Bronchial epithelial cell (primary cell): ENCODE measurements at places on chromosomes 12 and 14. TPM values are rescaled to one million over a fixed set of nuclear protein-coding genes. Genes with fewer than 3 reads are reported as not detected.

The CARMIL3 gene
- total RNA-seq, result 0.13 TPM in 1 of 2 replicates, not detected in the other

The GNB3 gene
- 0.38 and 0.53 TPM in 2 replicates for total RNA-seq

The SYCP3 gene
- total RNA-seq, result under 0.01 and 0.13 TPM in 2 replicates

The SLCO1B1 gene
- not detected in 2 replicates for total RNA-seq

The SSTR1 gene
- total RNA-seq, result under 0.01 TPM in 1 of 2 replicates, not detected in the other

The MIPOL1 gene
- total RNA-seq, result 11.1 and 16.6 TPM in 2 replicates

The FERMT2 gene
- 13.8 and 24.0 TPM in 2 replicates for total RNA-seq

The P2RX2 gene
- not detected in 2 replicates for total RNA-seq

The TRIAP1 gene
- 40.5 and 45.2 TPM in 2 replicates for total RNA-seq

The FOXA1 gene
- total RNA-seq, result 4.9 and 5.3 TPM in 2 replicates

The IL31 gene
- total RNA-seq, result not detected in 2 replicates

The ITGB7 gene
- 8.4 and 15.7 TPM in 2 replicates for total RNA-seq

- peak; percentile 84 for DNase-seq
Measured at GRCh38 chr12:50039151-50039835, 14.0 kb upstream of the RACGAP1 start.

DNA sequence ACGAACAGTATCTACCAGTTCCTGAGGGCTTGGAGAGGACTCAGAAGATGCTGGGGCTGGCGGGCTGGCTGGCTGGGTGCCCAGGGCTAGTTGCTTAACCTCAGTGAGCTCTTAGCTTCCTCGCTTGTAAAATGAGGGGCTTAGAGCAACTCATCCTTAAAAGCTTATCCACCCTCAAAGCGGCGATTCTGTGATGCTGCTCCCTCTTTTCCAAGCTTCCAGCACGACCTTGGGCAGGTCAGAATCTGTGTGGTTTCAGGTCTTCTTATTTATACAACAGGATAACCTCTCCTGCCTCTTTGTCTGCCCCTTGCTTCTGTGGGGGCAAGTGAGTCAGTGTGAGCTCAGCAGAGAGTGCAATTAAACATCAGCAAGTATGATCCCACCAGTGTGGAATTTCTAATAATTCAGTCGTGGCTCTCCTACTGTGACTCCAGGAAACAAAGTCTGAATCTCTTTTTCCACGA, 281.8 kb downstream of the KSR2 start:
- DNase-seq, result peak; percentile 3

DNA sequence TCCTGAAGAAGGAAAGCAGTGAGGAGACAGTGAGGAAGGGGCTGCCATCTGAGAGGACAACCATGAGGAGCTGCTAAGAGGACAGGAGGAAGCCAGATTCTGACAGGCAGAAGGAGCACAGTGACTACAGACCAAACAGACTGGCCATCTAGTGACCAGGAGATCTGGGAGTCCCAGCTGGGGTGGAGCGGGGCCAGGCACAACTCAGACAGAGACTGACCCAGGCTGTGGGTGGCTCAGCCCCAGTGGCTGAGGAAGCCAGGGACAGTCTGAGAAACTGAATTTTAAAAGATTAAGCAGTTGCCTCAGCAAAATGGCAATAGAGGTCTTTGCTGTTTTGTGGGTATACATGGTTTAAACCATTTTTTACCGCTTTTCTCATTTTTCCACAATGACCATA, 28.9 kb downstream of the LRRC74A start:
- no peak for DNase-seq

DNA sequence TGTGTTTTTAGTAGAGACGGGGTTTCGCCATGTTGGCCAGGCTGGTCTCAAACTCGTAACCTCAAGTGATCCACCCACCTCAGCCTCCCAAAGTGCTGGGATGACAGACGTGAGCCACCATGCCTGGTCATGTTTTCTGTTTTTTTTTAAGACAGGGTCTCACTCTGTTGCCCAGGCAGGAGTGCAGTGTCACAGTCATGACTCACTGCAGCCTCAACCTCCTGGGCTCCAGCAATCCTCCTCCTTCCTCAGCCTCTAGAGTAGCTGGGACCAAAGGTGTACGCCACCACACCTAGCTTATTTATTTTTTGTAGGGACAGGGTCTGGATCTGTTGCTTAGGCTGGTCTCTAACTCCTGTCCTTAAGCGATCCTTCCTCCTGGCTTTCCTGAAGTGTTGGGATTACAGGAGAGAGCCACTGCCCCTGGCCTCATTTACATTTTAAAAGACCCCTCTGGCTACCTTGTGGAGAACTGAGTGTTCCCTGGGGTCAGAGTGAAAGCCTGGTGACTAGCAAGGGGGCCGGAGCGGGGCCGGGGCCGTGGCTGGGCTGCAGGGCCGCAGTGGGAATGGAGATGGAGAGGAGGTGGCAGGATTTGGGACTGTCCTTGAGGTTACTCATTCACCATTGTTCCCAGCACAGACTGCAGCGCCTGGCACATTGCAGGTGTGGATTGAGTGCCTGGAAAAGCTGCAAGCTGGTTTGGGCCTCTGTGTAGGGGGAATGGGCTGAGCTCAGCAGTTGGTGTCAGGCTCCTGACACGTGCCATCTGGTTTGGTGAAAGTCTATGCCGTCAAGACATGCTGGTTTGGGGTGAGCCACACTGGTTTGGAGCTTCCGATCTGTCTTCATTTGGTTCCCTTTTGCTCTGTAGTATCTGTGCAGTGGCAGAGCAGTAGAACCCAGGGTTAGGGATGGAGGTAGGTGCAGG, 18.1 kb downstream of the KMT5A start:
- no peak for DNase-seq

- no peak for DNase-seq
Measured at GRCh38 chr14:103101257-103101962, 6.9 kb downstream of the EXOC3L4 start.

DNA sequence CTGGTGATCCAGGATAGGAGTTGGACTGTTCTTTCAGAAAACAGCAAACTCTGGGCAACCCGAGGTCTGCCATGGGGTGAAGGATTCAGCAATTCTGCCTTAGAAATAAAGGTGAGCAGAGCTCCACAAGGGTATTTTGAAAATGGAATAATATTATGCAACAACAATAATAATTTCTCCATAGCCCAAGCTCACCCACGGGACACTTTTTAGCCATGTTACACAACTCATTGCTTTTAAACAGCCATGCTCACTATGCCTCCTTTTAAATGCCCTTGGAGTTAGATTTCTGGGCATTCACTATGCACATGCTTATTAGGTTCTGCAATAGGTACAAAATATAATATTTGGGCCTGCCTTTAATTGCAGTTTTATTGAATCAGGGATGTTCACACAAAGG, 37.2 kb downstream of the SLC35F4 start:
- no peak for DNase-seq

DNA sequence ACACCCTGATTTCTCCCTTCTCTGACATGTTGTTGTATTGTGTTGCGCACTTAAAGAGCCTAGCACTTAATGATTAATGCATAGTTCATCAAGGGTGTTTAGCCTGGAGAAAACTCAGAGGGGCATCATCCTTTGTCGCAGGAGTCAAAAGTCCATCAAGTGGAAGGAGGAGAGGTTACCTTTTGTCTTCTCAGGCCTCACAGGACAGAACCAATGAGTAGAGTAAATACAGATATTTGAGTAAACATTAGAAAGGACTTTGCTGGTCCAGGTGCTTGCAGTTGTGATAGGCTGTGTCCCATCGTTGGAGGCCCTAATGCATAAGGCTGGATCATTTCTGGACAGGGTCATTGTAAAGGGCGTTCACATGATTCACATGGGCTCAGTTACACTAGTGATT, 430.9 kb downstream of the PCNX1 start:
- no peak for DNase-seq

- DNase-seq, result peak; percentile 91
Measured at GRCh38 chr12:74337951-74338350, 199.7 kb upstream of the ATXN7L3B start.

GRCh38 chr12:95573951-95574576, 22.8 kb upstream of the USP44 start:
- no peak for DNase-seq

DNA sequence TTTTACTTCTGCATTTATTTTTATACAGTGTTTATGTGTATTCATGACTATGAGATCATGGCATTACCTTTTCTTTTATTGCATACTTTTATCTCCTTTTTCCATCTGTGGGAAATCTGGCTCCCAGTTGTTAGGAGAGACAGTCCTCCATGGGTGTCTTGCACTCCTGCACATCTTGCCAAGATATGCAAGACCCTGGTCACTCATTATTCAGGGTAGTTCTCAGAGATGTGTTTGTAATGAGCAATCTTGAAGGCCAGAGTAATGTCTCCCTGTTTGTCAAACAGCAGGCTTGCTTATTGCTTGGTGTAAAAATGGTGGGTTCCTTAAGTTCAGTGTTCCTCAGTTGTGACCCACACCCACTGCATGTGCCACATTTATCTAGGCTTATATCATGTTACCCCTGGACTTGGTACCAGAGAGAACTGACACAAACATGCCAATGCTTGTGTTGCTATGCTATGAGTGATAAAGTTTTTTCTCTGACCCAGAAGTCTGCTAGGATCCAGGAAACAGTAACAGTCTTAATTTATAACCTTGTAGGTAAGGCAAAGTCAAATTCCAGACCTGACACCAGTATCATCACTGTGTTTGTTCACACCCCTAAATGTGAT, 36.8 kb downstream of the PPHLN1 start:
- DNase-seq, result peak; percentile 51

DNA sequence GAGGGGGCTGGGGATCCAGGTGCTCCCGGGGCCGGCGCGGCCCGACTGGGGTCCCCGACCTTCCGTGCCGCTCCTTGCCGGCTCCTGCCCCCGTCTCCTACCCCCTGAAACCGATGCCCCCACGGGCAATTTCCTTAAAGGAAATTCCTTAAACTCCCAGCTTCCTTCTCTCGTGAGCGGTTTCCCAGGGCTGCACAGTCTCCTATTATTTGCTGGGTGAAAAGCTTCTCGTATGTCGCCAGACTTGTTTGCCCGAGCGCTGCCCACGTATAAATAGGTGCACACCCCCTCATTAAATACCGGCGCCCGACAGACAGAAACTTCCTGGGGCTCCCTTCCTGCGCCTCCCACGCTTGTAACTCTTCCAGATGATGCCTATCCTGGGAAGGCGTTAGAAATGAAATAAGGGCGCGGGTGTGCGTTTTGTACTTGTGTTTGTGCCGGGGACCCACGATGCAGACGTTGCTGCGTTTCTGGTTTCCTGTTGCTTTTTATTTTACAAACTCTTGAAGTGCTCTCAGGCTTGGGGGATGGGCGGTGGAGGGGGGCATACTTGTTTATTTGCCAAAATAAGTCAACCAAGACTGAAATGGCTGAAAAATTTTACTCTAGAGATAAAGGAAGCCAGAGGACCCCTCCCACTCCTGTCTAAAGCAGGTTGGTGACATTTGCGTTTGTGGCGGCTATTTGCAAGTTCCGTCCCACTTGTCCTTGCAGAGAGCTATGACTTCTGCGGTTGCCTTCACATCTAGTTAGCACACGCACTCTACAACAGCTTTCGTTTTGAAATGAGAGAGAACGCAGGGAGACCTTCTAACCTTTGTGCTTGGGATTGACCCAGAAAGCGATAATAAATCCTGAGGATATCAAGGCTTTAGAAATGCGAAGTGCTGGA, 1.0 kb downstream of the HIP1R start:
- DNase-seq, result peak; percentile 68

GRCh38 chr12:121287267-121287954, 9.1 kb downstream of the CAMKK2 start:
- DNase-seq, result no peak

- DNase-seq, result peak; percentile 30
Measured at GRCh38 chr14:90381999-90382451, 14.8 kb upstream of the CALM1 start.

DNA sequence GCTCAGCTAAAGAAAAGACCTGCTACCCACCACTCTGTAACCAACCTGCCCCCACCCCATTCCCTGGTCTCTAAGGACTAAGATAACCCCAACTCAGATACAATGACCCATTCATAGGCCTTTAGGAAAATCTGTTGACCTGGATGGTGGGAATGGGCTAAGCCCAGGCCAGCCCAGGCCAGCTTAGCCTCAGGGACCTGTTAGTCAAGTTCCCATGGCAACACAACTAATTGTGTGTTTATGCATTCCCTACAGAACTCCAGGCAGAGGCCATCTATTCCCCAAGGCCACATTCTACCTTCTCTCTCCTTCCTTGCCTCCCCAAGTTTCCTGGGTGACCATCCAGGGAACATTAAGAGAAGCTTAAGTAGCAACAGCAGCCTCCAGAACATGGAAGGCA, 16.1 kb upstream of the KRT8 start:
- DNase-seq, result no peak

GRCh38 chr12:117526757-117527478, 165.5 kb upstream of the NOS1 start:
- DNase-seq, result no peak

GRCh38 chr12:42459336-42459847, 130.2 kb downstream of the PRICKLE1 start:
- no peak for DNase-seq

GRCh38 chr12:119047641-119048040, 66.3 kb downstream of the SRRM4 start:
- no peak for DNase-seq
